Fibroblast of the conjunctiva (primary cell): ENCODE measurements at places on chromosomes 2 and 18.

DNA sequence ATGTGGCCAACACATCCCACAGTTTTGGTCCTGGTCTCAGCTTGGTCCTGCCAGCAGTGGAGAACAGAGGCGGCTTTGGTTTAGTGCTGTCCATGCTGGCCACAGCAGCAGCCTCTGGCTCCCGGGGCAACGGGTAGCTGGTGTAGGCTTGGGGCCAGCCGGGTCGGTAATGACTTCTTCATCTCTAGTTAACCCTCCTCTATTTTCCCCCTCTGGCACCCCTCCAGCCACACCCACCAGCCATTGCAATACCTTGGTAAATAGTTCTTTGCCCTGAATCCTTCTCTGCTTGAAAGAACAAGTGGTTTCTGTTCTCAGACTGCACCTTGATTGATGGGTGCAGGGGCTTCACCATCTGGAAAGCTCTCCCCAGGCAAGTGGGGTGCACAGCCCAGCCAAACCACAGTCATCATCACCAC lies 31.7 kb upstream of the ZNF396 start:
- no peak for DNase-seq

GRCh38 chr18:45828917-45829811 lies 3.7 kb downstream of the SIGLEC15 start:
- DNase-seq: no peak

DNA sequence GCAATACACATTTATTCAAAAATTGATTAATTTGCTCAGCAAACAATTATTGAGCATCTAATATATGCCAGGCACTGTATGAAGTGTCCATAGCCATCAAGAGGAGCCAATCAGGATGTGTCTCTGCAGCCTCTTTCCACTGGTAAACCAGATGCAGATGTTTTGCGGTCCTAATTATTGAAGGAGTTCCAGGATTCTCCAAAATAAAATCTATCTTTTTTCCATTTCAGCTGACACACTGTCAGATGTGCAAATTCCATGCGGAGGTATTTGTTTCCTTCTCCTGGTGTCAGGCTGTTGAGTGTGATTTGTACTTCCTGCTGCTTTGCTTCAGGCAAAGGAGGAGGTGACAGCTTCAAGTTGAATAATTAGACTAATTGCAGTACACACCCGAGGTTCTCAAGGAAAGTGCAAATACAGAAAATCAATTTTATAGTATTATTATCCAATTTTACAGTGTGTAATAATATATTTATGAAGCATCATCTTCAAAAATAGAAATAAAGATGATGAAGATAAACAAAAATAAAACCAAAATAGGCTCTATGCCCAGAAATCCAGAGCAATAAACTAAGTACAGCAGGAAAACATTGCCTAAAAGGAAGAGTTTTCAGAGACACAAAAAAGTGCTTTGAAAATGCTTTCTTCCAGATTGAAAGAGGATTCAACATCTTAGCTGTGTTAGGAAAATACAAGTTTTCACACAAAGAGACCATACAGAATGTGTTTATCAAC lies 1352.9 kb upstream of the CHAC2 start:
- no peak for DNase-seq

GRCh38 chr2:83967854-83968253 lies 491.2 kb downstream of the SUCLG1 start:
- DNase-seq: no peak

DNA sequence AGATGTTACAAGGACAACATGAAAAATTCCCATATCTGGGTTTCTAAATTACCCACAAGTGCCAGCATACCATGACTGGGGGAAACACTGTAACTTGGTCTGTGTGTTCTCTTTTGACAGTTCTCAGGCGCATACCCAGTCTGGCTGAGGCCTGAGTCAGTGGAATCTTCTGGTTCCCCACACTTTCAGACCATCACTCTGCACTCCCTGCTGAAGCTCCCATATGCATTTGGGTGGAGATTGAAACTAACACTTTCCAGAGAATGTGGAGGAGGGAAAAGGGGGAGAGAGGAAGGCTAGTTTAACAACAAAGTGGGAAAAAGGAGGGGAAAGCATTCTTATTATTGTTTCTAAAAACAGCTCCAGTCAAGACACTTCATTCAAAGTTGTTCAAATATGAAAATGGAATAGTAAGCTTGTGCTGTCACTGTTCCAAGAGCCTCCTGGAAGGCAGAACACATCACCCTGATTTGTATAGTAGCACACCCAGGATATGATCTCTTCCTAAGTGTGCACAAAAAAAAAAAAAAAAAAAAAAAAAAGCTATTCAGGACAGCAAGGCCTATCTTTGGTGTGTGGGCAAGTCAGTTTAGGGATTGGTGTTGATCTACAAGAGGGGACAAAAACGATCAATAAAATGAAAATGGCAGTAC lies 48.1 kb upstream of the CTIF start:
- DNase-seq: no peak

DNA sequence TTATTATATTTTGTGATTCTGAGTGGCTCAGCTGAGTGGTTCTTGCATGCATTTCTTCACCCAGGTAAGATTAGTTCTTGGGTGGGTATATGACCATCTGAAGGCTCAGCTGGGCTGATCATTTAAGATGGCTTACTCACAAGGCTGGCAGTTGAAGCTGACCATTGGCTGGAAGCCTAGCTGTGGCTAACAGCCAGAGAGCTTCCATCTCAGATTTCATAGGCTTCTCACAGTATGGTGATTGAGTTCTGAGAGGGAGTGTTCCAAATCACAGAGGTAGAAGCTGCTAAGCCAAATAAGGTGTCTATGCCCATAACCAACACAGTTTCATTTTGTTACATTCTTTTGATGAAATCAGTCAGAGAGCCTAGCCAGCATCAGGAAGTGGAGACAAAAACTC lies 117.4 kb upstream of the RPRM start:
- DNase-seq: no peak

DNA sequence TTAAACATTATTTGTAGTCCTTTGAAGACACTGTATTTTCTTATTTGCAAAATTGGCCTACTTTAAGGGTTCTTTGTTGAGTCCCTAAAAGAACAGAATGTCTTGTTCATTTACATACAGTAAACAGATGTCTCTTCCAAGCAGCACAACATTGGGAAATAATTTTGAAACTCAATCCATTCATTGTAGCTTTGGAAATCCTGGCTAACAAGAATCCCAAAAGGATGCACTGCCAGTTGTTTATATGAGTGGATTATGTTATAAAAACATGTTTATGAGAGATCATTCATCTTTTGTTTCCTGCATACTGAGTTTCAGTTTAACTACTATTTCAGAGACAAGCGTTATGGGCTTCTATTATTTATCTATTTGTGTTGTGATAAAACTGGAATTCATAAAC lies 499.3 kb downstream of the PID1 start:
- peak; percentile 40 for DNase-seq

DNA sequence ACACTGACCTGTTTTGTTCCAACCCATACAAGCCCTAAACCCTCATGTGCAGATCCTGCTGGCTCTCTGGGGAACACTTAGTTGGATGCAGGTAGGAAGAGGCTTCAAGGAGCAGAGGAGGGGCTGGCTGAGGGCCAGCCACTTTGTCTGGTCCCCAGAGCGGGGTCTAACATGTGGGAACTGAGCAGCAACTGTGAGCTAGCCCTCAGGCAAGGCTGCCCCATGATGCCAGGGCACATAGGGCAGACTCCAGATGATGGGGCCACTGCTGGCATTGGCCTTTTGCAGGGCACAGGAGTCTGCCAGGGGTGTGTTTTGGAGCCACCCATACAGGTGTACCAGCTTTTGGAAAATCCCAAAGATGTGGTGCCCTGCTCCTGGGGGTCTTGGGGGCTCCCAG lies 67.7 kb downstream of the HPCAL1 start:
- DNase-seq: no peak

- peak; percentile 35 for DNase-seq
Observed at GRCh38 chr2:96374211-96374951, 38.8 kb downstream of the NCAPH start.

DNA sequence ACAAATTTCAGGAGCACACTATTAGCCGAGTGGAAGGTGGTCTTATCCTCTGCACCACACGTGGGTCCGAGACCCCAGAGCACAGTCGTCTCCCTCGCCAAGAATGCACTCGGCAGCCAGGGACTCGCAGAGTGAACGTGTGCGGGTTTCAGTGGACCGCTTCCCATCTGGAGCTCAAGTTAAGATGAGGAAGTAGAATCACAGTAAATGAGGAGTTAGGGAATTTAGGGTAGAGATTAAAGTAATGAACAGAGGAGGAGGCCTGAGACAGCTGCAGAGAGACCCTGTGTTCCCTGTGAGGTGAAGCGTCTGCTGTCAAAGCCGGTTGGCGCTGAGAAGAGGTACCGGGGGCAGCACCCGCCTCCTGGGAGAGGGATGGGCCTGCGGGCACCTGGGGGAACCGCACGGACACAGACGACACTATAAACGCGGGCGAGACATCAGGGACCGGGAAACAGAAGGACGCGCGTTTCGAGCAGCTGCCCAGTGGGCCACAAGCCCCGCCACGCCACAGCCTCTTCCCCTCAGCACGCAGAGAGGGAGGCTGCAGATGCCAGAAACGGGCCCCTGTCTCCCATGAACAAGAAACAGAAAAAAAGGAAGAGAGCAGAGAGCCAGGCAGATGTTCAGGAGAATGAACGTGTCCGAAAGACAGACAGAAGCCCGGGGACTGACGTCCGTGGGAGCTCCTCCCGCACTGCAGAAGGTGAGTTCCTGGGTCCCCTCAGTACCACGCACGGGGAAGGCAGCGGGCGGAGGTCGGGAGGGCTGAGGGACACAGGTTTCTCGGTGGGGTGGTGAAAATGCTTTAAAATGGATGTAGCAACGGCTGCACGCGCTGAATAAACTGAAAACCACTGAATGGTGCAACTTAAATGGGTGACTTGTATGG lies 5.4 kb upstream of the KCNG2 start:
- no peak for DNase-seq

- no peak for DNase-seq
Observed at GRCh38 chr18:1014951-1015624, 110.4 kb downstream of the ADCYAP1 start.

DNA sequence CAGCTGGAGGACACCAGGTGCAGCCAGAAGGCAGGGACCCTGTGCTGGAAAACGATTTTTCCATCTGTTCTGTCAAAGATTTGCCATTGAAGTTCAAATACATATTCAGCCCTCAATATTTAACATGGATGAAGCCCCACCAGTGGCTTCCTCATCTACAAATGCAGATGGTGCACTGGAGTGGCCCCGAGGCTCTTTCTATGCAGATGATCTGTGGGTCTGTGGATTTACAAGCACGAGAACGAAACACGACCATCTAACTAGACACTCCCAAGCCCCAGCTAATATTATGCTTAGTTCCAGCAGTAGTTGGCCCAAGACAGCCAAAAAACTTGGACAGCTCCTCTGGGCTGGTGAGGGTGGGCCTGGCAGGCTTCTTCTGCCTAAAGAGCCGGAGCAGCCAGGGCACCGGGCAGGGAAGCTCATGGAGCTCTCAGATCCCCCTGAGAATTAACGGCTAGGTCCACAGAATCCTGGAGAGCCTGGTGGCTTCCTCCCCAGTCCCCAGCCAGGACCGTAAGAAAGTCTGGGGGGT lies 9.2 kb upstream of the IL1R2 start:
- no peak for DNase-seq

- DNase-seq: no peak
Observed at GRCh38 chr2:226725126-226725860, 74.3 kb downstream of the IRS1 start.

DNA sequence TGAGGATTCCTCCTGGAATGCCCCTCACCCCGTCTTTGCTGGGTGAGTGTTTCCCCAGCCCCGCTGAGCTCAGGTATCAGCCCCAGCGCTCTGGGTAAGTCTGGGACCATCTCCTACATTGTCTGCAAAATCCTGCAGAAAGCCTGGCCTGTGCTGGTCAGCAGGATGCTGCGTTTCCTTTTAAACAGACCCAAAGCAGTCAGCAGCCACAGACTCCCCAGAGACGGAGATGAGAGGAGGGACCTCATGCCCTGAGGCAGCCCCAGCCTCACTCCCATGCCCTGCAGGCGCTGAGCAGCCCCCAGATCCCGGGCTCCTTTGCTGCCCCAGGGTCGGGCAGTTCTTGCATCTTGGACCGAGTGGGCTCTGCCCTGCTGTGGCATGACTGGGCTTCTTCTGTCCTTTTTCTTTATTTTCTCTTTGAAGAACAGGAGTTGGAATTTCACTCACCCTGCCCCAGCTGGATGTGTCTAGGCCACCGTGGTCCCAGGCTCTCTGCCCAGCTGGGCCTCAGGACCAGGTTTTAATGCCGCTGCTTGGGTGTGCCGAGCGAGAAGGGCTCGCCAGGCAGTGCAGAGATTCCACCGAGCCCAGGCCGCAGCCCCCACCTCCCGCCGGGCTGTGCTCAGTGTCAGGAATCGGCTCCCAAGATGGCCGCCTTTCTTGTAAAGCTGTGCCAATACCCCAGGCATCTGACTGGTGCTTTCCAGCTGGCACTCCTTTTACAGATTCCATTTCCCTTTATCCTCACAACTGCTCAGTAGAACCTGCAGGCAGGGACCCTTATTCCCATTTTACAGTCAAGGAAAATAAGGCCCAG lies 43.6 kb downstream of the ODC1 start:
- DNase-seq: no peak

- DNase-seq: no peak
Observed at GRCh38 chr2:226405465-226405864, 394.2 kb downstream of the IRS1 start.

DNA sequence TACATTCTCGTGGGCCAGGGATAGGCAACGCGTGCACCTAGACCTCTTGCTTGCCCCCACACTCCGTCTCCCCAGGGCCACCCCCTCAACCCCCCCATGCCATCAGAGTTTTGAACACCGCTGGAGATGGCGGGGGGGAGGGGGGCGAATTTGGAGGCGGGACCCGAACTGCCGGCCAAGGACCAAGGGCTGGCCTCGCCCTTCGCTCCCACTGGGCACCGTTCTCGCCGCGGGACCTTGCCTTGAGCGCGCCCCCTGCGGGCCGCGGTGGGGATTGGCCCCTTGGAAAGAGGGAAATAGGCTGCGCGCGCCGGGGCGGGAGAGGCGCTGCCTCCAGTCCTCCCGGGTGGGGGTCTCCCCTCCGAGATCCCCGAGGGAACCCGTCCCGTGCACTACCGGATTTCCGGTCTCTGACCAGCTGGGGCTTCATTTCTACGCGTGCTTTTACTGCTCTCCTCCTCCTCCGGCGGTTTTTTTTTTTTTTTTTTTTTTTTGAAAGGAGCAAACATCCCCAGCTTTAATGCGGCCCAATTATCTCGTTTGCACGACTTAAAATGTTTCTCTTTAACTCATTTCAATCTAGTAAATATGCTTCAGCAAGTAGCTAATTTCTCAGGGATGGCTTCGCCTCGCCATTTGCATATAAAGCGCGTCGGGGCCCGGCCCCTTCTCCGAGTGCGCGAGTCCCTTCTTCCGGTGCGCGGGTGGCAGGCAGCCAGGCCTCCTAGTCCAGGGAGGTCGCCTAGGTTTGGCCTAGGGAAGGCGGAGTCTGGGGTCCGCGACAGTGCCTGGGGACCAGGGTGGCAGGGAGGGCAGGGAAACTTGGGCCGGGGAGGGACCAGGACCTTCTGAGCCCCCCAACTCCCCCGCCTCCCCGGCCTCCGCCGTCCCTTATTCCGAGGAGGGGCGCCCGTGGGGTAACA lies 10.0 kb upstream of the GBX2 start:
- no peak for DNase-seq

DNA sequence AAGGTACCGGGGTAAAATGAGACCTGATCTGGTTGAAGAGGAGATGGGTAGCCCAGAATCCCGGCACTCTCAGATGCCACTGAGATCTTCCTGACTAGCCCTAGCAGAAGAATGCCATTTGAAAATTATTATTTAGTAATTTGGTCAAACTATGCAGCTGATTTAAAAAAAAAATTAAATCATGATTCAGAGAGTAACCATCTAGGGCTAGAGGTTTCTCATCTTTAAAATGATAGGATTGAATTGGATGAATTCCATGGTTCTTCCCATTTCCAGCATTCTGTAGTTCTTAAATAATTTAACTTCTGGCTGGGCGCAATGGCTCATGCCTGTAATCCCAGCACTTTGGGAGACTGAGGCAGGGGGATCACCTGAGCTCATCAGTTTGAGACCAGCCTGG lies 106.1 kb downstream of the MYO1B start:
- DNase-seq: no peak
